Prostate gland (tissue), 2 donors: ENCODE measurements at places on chromosomes 6 and 20. TPM values are rescaled to one million over a fixed set of nuclear protein-coding genes. Genes with fewer than 3 reads are reported as not detected.

DNA sequence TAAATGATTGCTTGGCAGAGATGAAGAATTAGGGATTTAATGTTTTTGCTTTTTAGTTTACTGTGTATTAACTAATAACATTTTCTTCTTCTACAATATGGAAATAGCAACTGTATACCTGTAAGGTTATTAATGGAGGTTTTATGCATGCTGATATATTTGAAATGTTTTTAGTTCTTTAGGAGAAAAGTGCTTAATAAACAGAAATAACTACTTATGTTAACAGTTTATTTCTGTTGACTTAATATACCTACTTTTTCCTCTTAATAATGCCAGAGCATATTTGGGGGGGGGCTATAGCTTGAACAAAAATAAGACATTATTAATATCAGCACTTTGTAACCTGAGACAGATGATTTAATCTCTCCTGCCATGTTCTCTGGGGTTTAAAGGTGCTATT is 33.6 kb downstream of the PLCB4 start:
- DNase-seq: no peak
- H3K36me3 ChIP-seq: no peaks in the 10 kb centered on the region
- no peak overlapping the region for H3K27ac ChIP-seq
- H3K4me3 ChIP-seq: no peak overlapping the region
- H3K4me1 ChIP-seq: no peaks in the 10 kb centered on the region

GRCh38 chr6:117483645-117484016 is 1.2 kb downstream of the DCBLD1 start:
- DNase-seq: no peak
- H3K27me3 ChIP-seq: no peaks in the 10 kb centered on the region
- peak overlapping the region; percentile 64 for H3K4me3 ChIP-seq
- H3K27ac ChIP-seq: peak overlapping the region; percentile 74

DNA sequence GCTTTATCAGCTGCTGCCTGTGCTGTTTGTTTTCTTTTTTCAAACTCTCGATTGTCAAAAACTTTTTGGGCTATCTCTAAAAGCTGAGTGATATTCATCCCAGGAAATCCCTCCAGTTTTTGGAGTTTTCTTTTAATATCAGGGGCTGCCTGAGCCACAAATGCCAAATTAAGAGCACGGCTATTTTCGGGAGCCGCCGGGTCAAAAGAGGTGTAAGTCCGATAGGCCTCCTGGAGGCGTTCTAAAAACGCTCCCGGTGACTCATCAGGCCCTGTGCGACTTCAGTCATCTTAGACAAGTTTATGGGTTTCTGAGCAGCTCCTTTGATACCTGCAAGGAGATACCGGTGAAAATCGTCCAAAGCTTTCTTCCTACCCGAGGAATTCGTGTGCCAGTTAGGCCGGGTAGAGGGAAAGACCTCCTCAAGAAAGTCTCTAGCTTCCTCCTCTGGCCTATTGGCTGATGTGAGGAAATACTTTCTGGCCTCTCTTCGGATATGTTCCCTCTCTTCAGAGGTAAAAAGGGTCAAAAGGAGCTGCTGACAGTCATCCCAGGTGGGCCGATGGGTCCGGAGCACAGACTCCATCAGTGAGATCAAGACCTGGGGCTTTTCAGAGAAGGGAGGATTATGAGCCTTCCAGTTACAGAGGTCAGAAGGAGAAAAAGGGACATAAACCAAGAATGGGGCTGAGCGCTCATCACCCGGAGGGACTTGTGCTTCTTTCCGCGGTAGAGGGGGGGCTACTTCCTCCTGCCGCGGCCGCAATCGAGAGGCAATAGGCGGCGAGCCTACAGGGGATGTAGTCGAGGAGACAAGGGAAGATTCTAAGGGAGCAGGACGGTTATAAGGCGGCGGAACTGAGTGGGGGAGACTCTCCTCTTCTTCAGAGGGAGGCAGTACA is 151.1 kb downstream of the TRIM27 start:
- H3K27ac ChIP-seq: no peak overlapping the region
- no peak for DNase-seq
- H3K27me3 ChIP-seq: peaks cover 37% of the 10 kb centered on the region
- no peaks in the 10 kb centered on the region for H3K36me3 ChIP-seq

GRCh38 chr20:7879883-7880282 is 60.4 kb downstream of the HAO1 start:
- H3K36me3 ChIP-seq: no peaks in the 10 kb centered on the region
- no peak overlapping the region for H3K4me3 ChIP-seq
- H3K27me3 ChIP-seq: no peaks in the 10 kb centered on the region
- no peak overlapping the region for H3K27ac ChIP-seq

GRCh38 chr20:44287272-44288097 is 23.5 kb downstream of the FITM2 start:
- H3K27me3 ChIP-seq: no peaks in the 10 kb centered on the region
- no peaks in the 10 kb centered on the region for H3K4me1 ChIP-seq
- H3K36me3 ChIP-seq: no peaks in the 10 kb centered on the region
- no peak overlapping the region for H3K27ac ChIP-seq

DNA sequence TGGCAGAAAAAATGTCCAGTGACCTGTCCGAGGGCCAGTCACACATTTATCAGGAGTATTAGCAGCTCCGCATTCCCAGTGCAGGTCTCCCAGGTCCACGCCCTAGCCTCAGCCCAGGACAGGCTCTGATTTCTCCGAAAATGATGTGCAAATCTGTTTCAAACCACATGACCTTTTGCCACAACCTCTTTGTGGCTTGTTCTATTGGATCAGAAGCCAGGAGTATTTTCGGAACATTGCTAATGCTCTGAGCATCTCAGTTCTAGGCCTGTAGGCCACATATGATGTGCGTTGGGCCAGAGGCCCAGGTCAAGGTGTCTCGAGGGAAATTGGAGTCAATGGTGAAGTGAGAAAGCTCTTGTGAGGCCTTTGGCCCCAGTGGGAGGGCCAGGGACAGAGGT is 40.4 kb downstream of the SNX5 start:
- H3K36me3 ChIP-seq: no peaks in the 10 kb centered on the region
- no peaks in the 10 kb centered on the region for H3K27me3 ChIP-seq
- peak overlapping the region; percentile 23 for H3K27ac ChIP-seq
- DNase-seq: no peak
- no peak overlapping the region for H3K4me3 ChIP-seq

DNA sequence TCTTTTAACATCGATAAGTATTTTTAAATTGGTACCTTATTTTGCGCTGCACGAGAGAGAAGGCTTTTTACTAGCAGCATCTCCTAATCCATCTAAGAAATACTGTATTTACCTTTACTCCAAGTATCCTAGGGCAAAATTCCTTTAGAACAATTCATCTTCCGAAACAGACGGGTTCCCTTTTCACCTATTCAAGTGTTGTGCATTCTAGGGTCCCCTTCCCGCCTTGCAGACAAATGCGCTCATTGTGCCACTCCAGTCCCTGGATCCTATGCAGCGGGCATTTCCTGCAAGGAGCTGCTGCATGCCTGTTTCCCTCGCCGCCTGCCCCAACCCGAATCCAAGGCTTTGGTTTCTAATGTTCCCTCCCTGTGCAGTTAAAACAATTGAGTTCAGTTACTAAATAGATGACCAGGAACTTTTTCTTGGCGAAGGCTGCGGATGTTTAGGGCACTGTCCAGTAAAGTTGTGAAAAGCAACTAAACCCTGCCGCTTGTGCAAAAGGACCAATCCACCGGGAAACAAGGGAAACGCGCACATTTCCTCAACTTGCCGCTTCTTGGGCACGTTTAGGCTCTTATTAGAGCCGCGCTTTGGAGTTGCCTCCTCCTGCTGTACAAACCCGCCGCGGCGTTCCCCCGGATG is 556 bp upstream of the SCAF8 start:
- H3K27ac ChIP-seq: peak overlapping the region; percentile 100
- no peaks in the 10 kb centered on the region for H3K36me3 ChIP-seq
- DNase-seq: peak; percentile 48
- H3K27me3 ChIP-seq: no peaks in the 10 kb centered on the region
- peak overlapping the region; percentile 100 for H3K4me3 ChIP-seq

DNA sequence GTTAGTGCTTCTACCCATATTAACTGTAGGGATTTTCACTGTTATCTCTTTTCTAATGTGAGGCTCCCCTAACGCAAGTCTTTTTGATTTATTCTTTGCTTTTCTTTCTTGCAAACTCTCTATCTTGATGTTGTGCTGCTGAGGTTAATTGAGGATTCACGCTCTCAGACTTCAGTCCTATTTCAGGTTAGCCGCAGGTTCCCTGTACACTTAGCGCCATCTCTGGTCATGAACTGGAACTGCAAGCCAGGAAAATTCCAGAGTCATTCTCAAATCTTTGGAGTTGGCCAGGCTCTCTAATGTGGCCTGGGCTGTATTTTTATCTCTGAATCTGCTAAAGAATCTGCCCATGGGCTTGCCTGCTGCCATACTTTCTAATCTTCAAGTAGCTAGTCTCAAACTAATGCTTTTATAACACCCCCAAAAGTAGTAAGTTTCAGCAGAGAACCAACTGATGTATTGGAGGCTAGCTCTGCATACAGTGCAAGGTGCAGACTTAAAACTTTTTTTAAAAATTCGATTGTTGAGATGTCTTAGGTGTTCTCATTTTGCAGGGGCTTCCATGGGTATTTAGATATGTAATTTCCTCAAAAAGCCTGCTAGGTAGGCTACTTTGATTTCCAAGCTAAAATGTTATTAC is 91.1 kb upstream of the OPRM1 start:
- H3K27ac ChIP-seq: no peak overlapping the region
- H3K27me3 ChIP-seq: peaks cover 2% of the 10 kb centered on the region
- no peaks in the 10 kb centered on the region for H3K4me1 ChIP-seq

- no peaks in the 10 kb centered on the region for H3K27me3 ChIP-seq
- H3K4me3 ChIP-seq: no peak overlapping the region
- H3K27ac ChIP-seq: no peak overlapping the region
- no peaks in the 10 kb centered on the region for H3K36me3 ChIP-seq
- DNase-seq: no peak
- no peaks in the 10 kb centered on the region for H3K4me1 ChIP-seq
Measured at GRCh38 chr6:22271081-22271480, 25.8 kb downstream of the PRL start.

DNA sequence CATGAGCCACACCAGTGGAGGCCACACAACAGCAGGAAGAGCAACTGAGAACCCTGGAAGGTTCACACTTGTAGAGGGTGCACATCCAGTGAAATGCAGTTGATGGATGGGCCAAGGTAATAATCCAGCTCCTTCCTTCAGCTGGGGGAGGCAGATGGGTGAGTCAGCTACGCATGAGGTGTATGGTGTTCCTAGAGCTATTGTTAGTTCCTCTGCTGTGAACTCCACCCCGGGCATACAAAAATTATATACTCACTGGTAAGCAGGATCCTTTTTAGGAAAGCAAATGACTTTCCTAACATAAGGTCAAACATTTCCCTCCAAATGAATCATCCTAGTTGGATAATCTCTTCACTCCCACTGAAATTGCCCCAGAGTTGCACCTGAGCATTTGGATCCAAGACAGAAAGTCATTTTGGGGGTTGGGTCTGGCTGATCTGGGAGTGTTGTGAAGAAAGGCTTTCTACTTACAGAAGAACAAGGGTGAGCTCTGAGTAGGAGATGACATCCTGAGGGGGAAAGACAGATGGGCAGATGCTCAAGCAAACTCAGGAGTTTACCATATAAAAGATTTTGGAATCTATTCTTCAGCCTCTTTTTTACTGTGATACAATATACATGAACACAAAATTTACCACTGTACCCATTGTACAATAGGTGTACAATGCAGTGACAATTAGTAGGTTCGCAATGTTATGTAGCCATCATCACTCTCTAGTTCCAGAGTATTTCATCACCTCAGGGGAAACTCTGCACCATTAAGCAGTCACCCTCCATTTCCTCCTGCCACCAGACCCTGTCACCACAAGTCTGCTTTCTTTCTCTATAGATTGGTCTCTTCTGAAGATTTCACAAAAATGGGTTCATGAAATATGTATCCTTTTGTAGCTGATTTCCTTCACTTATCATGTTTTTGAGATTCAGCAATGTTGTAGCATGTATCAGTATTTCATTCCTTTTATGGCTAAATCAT is 11.1 kb downstream of the HLA-F start:
- no peak overlapping the region for H3K27ac ChIP-seq
- DNase-seq: no peak
- H3K4me3 ChIP-seq: no peak overlapping the region
- no peaks in the 10 kb centered on the region for H3K27me3 ChIP-seq
- H3K4me1 ChIP-seq: no peaks in the 10 kb centered on the region

DNA sequence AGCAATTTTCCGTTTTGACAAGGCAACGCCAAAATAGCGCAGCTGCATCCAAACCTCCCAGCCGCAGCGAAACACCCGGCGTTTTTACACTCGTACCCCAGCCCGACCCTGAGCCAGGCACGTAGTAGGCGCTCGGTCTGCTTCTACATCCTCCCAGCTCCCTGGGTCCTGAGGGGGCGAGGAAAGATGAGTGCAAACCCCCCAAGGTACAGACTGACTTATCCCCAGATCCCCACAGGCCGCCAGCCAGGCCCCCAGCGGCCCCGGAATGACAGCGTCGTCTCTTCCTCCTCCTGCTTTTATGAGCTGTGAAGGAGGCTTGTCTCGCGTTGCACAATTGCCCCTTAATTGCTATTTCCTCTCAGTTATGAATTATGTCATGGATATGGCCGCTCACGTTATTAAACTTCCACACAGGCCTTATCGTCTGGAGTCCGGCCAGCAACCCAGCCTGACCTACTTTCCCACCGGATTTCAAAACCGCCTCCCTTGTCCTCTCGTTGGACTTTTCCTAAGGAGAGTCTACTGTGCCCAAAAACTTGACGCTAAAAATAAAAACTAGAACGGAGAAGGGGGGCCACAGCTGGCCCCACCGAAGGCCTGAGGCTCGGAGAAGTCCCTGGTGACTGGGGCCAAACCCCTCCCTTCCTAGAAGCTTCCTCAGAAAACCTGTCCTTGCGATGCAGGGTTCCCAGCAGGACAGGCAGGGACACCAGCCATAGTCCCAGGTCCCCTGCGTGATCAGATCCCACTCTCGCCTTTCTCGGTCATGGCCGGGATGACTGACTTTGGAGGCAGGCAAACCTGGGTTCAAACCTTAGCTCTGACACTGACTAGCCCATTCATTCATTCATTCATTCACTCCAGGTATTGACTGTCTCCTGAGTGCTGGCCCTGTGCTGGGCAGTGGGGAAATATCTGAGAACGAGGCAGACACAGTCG is 130.9 kb upstream of the PTPN1 start:
- H3K4me1 ChIP-seq: peaks cover 8% of the 10 kb centered on the region
- H3K27ac ChIP-seq: peak overlapping the region; percentile 80
- peak; percentile 76 for DNase-seq
- H3K4me3 ChIP-seq: no peak overlapping the region
- H3K36me3 ChIP-seq: no peaks in the 10 kb centered on the region

GRCh38 chr20:46764068-46764467 is 54.6 kb downstream of the SLC2A10 start:
- no peaks in the 10 kb centered on the region for H3K27me3 ChIP-seq
- no peaks in the 10 kb centered on the region for H3K36me3 ChIP-seq
- H3K4me3 ChIP-seq: no peak overlapping the region
- no peak overlapping the region for H3K27ac ChIP-seq
- H3K4me1 ChIP-seq: no peaks in the 10 kb centered on the region

Gene SERPINB6
- 155 TPM for total RNA-seq

Gene MRAP2
- 10.6 TPM for total RNA-seq

Gene BEND6
- 0.32 TPM for total RNA-seq

Gene KCNK16
- not detected for total RNA-seq

Gene CTAGE9
- not detected for total RNA-seq

Gene HBS1L
- total RNA-seq: 54.2 TPM

Gene C6orf118
- total RNA-seq: not detected
